ENCODE measurements at places on chromosomes 16 and 17.

- DNase-seq = no peak
These were observed at the start of gene CPNE2 for GRCh38 chr16:57091975-57092785. TSS of gene CPNE2 (plus strand) at chr16:57092583. CDS start at chr16:57110743, 18,160 bp downstream.

DNA sequence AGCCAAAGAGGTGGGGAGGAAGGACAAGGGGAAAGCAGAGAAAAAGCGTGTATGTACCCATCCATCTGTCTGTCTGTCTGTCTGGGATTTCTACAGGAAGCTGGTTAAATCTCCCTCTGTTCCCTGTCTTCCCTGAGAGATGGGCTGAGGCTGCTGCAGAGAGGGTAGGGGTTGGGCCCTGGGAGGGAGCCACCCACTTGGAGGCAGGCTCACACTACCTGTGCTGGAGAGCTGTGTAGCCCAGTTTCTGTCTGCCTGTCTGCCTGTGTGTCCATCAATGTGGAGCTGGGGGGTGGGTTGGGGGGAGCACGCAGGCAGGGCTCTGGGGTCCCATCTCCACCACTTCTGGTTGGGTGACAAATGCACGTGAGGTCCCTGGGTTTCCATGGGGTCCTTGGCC is 18.6 kb upstream of the C17orf113 start:
- no peak for DNase-seq

GRCh38 chr17:47704116-47704515 is 10.2 kb downstream of the TBKBP1 start:
- DNase-seq = no peak

DNA sequence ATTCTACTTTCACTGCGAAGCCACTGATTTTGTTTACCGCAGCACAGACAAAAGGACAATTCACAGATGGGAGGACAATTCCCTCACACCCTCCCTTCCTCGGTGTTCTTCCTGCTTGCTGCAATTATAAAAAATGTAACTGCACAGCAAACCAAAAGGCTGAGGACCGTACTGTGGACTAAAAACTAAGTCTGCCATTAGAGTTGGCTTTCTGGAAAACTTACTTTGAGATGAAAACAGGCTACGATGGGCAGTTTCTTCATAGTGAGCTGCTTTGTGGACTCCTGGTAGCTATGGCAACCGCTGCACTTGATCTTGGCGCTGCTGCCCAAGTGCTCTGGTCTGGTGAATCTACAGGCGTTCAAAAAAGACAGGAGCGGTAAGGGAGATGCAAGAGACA is 35.2 kb downstream of the USP22 start:
- no peak for DNase-seq
